ENCODE measurements at places on chromosomes 6 and 20. TPM values are rescaled to one million over a fixed set of nuclear protein-coding genes. Genes with fewer than 3 reads are reported as not detected.
A peak's percentile ranks its signal among the peaks of the same experiment; 100 is the strongest.

GRCh38 chr6:22067671-22068070 lies 229.2 kb downstream of the PRL start:
- no peak for DNase-seq

DNA sequence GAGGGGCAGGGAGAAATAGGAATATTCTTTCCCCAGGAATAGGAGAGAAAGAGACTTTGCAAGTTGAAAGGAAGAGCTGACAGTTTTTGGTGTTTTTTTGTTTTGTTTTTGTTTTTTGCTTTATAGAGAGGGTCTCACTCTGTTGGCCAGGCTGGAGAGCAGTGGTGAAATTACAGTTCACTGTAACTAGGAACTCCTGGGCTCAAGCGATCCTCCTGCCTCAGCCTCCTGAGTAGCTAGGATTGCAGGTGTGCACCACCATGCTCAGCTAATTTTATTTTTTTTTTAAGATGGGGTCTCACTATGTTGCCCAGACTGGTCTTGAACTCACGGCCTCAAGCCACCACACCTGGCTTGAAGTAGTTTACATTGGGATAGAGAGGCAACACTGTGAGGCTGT lies 8.0 kb upstream of the L3MBTL3 start:
- no peak for DNase-seq

DNA sequence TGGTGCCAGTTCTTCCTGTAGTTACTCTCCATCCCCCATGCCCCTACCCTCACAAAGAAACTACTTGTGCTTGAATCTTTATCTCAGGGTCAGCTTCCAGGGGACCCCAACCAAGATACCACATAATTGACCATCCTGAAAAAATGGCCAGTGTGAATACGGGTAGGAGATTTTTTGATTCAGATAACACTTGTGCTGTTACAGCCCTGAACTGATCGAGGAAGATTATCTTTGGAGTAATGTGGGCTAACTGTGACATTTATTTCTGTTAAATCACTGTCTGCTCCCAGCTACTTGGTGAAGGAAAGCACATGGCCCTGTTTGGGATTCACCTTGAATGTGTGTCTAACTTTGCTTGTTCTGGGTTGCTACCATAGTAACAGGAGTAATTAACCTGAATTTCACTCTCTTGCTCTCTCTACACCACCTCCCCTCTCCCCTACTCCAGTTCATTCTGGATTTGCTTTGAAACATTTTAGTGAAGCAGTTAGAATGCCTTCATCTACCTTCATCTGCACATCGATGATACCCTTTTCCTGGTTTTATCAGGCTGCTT lies 219.6 kb upstream of the CHD6 start:
- DNase-seq = no peak

GRCh38 chr6:101454106-101454676 lies 60.7 kb downstream of the GRIK2 start:
- DNase-seq = no peak

GRCh38 chr20:37869334-37869861 lies 33.5 kb upstream of the VSTM2L start:
- no peak for DNase-seq

DNA sequence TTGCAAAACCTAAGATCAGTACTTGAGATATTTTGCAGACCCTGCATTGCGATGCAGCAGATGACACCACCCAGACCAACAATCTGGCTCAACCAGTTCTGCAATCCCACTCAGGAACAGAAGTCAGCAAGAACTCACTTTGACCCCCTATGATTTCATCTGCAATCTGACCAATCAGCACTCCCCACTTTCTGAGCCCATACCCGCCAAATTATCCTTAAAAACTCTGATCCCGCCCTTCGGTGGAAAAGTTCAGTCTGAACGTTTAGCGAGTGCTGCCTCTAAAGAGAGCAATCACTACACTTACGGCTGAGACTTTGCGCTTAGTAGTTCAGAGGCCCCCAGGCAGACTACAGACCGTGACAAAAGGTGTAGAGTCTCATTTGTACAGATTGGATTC lies 17.3 kb upstream of the KIAA1586 start:
- DNase-seq = no peak

GRCh38 chr20:62372042-62372993 lies 5.2 kb upstream of the LAMA5 start:
- DNase-seq = no peak

- DNase-seq = peak; percentile 54
Measured at GRCh38 chr20:62618611-62619529, 23.4 kb upstream of the SLCO4A1 start.

DNA sequence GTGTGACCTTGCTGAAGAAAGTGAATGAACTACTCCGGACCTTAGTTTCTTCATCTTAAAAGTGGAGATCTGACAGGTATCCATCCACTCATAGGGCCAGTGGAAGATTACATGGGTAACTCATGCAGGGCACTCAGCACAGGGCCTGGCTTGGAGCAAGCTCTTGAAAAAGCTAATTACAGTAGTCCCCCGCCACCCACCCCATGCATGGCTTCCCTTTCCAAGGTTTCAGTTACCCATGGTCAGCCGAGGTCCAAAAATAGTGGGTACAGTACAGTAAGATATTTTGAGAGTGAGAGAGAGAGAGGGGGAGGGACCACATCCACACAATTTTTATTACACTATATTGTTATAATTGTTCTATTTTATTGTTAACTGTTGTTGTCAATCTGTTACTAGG lies 7.1 kb upstream of the PMEPA1 start:
- DNase-seq = no peak

GRCh38 chr6:144886682-144887081 lies 601.5 kb downstream of the UTRN start:
- DNase-seq = no peak

GRCh38 chr6:3421791-3422434 lies 34.9 kb downstream of the SLC22A23 start:
- no peak for DNase-seq

DNA sequence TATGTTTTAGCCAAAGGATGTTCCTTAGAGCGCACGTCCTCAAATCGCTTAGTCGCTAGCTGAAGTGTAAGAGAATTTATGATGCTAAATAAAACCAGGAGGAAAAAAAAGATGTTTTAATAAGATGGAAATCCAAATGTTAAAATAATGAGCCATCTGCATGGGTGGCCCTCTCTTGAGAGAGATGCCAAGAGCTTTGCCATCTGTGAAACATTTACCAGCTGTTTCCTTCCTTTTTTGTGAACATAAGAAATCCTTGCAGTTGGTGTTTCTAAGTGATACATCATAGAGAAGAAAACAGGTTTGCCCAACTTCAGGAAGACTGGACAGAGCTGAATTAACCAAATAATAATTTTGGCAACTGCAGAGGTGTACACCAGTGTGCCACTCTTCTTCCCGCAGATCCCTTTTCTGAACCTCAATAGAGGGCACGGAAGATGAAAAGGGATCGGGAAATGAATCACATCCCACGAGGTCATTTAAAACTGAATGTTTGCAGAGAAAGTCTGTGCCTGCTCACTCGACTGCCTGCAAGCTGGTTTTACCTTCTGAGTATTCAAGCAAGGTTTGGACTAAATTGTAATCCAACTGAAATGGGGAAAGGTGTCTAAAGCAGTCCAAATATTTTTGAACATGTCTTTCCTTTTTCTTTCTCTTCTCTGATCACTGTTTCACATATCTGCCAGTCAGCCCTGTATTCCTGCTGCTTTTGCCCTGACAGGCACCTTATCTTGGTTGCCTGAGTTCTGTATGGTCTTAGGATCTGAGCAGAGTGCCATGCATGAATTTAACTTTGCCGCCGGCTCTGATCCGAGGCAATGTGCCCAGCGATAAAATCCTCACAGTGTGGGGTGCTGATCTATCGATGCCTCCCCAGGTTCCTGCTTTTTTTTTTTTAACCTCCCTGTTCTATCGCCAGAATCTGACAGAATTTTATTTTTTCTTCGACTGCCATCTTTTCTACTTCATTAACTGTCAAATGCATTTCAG lies 35.5 kb upstream of the TSHZ2 start:
- no peak for DNase-seq

GRCh38 chr20:20552076-20552475 lies 160.4 kb downstream of the RALGAPA2 start:
- DNase-seq = no peak

DNA sequence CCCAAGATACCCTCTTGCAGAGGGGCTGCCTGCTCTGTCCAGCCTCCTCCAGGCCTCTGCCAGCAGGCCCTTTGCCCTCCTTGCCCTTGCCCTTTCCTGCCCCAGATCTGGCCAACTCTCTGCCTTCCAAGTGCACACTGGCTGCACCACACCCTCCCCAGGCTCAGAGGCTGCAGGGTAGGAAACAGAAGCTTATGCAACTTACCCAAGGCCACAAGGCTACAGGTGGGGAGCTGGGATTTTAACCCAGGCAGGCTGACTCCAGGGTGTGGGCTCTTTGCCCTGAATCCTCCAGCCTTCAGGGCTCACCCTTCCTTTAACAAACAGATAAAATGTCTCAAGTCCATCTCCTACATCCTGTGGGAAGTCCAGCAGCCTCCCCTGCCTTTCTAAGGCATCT lies 14.5 kb upstream of the TRAF3IP2 start:
- no peak for DNase-seq

DNA sequence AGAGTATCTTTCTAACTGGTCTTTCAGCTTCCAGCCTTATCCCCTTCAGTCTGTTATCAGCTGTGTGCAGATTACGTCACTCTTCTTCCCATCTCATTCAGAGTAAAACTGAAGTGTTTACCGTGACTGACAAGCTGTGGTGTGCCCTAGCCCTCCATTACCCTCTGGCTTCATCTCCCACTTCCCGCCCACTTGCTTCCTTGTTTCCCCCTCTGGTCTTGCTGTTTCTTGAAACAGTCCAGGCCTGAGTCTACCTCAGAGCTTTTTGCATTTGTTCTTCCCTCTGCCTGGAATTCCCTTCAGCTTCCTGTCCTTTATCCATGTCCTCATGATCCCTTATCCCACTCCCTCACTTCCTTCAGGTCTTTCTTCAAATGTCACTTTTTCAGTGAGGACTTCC lies 66.9 kb downstream of the CARMIL1 start:
- DNase-seq = no peak

DNA sequence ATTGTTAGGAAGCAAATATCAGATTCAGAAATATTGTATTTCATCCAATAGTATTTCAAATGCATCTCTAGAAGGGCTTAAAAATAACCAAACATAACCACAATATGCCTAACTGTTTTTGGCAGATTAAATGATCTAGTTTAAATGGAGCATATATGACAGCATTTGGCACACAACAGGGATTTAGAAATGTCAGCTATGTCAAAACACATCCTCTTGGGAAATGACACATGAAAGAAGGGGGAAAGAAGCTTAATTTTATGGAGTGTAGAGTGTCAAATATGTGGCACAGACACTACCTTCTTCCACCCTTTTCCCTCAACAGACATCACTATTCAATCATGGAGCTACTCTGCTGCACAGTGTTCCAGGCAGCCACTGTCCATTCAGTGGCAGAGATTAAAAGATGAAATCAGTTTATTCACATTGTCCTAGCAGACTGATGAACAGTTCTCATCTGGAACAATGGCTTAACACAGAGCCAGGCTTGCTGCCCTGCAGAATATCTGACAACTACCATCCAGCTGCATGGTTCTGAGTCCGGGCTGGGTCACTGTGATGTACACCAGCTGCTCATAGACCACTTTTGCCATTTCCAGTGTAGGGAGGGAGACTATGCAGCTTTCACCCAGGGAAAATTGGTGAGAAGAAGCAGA lies 349.8 kb downstream of the DHX35 start:
- no peak for DNase-seq

DNA sequence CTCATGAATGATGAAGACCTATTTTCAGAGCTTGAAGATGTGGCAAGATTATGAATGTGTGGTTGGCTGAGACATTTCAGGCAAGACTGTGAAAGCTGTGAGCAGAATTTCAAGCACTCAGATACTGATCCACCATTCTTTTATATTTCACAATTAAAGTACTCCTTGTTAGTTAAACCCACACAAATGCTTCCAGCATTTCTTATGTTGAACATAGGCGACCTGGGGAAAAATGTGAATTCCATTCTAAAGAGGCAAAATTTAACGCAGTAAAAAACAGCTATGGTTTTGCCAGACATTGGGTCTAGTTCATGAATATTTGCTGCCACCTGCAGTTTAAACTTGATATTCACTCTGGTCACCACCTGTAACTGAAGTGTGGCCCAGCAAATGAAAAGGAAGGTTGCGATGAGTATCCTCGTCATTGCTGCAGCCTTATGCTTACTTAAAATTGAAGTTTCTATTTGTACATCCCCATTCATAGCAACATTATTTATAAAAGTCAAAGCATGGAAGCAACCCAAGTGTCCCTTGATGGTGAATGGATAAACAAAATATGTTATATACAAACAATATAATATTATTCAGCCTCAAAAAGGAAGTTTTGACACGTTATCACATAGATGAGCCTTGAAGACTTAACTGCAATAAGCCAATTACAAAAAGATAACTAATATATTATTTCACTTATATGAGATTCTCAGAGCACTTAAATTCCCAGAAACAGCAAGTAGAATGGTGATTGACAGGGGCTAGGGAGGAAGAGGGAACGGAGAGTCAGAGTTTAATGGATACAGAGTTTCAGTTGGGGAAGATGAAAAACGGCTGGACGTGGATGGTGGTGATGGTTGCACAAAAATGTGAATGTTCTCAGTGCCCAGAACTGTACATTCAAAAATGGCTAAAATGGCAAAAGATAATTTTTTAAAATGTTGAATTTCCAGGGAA lies 32.4 kb upstream of the FAM184A start:
- DNase-seq = no peak

DNA sequence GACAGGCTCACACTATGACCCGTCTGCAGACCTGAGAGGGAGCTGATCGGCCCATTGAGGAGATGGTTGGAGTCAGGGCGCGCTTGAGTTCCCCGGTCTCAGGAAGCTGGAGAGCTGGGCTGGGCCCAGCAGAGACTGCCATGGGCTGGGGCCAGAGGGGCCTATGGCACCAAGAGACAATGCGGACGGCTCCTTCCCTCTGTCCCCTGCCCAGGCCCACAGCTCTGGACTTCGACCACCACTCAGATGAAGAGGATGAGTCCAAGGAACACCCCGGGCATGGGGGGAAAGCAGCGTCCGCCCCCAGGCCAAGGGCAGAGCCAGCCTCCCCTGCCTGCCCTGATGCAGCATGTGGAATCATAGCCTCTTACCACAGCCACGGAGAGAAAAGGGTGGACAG lies 40.2 kb upstream of the PHACTR3 start:
- no peak for DNase-seq

GRCh38 chr6:88989215-88989614 lies 25.8 kb upstream of the RNGTT start:
- no peak for DNase-seq

DNA sequence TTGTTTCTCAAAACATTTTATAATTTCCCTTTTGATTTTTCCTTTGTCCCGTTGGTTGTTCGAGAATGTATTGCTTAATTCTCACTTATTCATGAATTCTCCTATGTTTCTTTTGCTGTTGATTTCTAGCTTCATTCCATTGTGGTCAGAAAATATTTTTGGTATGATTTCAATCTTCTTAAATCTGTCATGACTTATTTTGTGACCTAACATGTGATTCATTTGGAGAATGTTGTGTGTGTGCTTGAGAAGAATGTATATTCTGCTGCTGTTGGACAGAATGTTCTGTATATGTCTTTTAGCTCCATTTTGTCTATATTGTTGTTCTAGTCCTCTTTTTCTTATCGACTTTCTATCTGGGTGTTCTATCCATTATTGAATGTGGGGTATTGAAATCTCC lies 286.2 kb upstream of the RNF217 start:
- no peak for DNase-seq

Gene TUBB2B
- total RNA-seq = not detected

Gene GINS1
- total RNA-seq = 5.4 TPM

Gene IYD
- not detected for total RNA-seq

Gene KIAA0408
- total RNA-seq = 0.34 TPM

Gene LCA5
- 0.17 TPM for total RNA-seq

Gene MYLK2
- total RNA-seq = not detected

Gene PI3
- total RNA-seq = not detected

Data from activated B cell treated with CpG ODN at 0.5 μM for 24 hours (primary cell).